ENCODE measurements at places on chromosomes 11 and 22.

DNA sequence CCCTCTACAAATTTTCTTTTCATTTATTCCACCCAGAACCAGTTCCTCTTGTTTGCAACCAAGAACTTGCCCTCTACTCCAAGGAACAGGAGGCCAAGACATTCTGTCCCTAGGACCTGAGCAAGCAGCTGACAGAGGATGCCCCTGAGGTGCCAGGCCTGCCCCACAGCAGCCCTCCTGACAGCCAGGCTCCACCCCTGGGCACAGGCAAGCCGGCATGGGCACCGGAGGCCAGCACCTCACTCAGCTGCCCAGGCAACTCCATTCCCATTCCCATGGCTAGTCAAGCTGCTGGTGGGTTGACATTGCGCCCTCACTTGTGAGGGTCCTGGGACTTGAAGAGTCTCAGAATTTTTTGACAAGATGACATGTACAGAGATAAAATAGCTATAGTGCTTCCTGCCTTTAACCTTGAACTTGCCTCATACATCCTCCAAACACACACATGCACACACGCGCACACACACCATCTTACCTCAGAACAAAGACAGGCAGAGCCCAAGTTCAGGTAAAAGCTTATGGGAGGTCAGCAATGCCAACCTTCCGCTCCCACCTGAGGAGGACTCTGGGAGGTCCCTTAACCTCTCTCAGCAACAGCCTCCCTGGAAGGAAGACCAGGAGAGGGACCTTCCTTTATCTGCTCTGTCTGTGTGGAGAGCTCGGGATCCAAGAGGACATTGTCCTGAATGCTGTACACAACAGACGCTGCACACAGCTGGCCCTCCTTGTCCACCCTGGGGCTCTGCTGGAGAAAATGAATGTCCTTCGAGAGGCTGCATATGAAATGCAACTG is 620.9 kb upstream of the CADM1 start:
- DNase-seq: no peak

DNA sequence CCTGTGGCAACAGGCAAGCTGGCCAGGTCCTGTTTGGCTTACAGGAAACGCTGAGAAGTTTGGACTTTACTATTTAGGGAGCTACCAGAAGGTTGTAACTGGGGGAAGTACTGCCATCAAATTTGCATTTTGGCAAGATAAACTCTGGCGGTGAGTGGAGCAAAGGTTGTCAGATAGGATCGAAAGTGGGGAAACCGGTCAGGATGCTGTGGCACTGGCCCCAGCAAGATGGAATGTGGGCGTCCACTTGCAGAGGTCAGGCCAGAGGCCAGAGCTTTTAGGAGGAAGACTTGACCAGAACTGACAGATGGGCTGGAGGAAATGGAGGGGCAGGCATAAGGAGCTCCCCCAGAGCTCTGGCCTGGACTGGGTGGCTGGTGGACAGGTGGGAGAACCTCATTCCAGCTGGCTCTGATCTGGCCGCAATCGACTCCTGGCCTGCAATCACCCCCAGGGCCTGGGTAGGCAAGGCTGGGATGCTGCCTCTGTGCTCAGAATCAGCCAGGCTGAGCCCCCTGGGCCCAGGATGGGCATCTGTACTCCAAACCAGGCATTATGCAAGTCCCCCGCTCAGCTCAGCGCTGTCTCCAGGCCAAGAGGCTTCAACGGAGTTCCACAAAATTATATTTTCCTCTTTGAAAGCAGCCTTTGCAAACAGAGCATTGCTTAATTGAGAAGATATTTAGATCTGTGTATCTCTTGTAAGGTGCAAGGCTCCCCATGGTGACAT is 178.3 kb upstream of the NECTIN1 start:
- DNase-seq: no peak

GRCh38 chr11:47668665-47669064 is 26.3 kb upstream of the MTCH2 start:
- DNase-seq: no peak

DNA sequence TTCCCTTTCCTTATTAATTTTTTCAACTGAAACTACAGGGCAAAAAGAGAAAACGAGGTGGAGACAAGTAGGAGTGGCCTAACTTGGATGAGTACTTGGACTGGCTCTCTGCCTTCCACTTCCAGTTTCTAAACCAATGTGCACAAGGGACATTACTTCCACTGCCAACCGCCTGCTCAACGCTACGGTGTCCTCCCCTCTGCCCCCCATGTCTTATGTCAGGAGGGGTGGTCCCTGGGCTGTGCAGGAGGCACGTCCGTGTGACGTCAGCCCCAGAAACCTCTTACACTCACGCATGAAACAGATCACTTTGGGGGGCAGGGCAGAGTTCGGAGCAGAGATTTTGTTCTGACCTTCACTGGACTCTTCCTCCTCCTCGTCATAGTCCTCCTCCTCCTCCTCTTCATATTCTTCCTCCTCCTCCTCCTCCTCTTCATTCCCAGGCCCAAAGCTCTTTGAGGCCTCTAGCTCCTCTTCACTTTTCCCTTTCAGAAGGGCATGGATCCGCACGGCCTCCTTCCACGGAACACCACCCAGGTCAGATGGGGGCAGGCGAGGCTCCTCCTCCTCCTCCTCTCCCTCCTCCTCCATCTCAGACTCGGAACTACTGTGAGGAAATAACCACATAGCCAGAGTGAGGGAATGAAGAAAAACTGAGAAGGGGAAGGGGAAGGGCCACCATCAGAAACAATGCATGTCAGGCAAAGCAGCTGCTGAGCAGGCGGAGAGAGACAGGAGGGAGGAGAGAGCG is 57.4 kb upstream of the BID start:
- no peak for DNase-seq

DNA sequence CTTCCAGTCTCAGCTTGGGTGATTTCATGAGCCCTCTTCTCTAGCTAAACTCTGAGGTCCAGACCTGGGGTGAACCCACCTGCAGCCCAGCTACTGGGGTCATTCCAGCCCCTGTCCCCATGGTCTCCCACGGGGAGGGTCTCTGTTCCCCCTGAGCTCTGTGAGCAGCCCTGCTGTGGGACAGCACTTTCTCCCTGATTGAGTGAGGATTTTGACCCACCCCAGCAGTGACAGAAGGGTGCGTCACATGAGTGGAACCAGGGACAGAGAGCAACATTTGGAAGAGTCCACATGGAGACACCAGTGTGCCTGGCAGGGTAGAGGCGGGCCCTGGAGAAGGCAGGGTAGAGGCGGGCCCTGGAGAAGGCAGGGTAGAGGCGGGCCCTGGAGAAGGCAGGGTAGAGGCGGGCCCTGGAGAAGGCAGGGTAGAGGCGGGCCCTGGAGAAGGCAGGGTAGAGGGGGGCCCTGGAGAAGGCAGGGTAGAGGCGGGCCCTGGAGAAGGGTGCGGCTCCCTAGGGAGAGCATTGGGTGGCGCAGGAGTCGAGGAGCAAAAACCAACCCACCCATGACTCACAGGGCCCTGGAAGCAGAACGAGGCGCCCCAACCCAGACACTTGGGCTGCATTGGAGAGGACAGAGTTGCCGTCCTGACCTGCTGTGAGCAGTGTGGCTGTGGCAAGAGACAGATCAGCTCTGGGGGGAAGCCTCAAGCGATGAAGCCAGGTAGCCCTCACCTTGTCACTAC is 227.7 kb upstream of the B3GAT1 start:
- no peak for DNase-seq

DNA sequence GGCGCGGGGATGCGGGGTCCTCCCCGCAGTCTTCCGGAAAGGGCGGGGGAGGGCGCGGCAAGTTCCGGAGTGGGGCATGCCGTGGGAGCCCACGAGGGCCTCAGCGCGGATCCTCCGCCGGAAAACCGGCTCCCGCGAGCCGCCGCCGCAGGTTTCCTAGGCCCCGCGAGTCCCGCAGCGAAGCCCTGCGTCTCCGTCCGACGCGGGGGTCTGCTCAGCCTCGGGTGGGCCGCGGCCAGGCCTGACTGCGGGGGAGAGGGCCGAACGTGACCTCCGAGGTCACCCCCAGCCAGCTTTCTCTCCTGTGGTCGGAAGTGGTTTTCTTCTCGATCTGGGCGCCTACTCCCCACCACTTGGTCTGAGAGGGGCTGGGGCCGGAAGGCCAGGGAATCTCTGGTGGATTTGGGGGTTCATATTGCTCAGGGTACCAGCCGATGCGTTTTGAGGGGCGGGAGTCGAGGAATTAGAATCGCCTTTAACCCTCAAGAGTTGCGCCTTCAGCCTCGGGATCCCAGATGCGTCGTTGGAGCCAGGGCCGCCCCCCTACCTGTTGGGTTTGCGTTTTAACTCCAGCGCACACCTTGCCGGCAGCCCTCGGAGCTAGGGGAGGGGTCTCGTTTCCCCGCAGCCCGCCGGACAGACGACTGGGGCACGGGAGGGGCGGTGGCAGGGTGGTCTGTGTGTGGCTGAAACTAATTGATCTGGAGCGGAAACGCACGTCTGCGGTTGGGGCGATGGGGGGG is 3.6 kb upstream of the CCND1 start:
- DNase-seq: no peak

DNA sequence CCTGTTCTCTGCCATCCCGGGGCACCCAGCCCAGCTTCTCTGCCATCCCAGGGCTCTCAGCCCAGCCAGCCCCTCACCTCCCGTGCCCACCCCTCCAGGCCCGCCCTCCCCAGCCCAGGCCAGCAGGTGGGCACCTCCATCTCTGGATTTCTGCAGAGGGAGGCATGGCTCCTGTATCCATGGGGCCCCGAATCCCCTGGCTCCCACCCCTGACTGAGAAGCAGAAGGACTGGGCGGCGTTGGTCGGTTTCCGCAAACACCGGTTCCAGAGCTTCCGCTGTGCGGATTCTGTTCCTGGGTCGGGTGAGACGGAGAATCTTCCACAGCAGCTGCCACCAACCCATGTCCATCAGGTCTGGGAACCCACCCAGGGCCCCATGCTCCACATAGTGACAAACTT is 240.3 kb downstream of the BRD1 start:
- DNase-seq: no peak

DNA sequence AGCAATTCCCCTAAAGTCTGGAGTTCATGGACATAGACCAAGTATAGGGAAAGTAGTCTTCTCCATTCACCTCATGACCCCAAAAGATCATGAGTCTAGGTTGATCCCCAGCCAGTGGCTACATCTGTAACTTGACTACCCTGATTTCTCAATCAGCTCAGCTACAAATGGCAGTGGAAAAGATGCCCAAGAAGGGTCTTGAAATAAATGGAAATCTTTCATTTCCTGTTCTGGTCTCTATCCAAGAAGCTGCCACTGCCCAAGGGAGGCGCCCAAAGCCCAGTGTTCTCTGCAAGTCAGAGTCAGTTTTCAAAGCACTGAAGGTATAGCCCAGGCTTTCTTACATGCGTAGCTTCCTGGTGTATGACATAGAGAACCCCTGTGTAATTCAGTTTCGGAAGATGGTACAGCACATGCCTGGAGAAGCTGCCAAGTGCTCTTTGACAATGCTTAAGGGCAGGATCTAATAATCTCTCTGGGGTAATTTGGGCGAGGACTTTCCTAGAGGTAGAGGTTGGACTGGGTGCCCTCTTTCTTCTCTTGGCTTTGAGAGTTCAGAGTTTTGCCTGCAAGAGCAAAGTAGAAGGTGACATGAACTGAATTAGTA is 101.1 kb downstream of the ADAMTS15 start:
- no peak for DNase-seq

DNA sequence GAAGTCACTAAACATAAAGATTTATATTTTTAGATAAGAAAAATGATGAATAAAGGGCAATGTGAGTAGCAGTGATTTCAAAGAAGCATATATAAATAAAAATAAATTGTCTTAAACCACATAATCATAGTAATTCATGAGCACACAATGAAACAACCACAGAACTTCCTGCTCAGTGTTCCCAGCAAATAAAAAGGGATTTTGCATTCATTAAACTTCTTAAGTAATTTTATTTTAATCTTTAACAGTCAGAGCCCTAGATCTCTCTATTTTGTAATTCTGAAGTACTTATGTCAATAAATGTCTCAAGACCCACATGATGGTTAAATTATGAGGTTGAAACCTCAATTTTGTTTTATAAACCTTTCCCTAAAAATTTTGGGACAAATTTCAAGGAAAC is 14.5 kb upstream of the MMP20 start:
- no peak for DNase-seq

DNA sequence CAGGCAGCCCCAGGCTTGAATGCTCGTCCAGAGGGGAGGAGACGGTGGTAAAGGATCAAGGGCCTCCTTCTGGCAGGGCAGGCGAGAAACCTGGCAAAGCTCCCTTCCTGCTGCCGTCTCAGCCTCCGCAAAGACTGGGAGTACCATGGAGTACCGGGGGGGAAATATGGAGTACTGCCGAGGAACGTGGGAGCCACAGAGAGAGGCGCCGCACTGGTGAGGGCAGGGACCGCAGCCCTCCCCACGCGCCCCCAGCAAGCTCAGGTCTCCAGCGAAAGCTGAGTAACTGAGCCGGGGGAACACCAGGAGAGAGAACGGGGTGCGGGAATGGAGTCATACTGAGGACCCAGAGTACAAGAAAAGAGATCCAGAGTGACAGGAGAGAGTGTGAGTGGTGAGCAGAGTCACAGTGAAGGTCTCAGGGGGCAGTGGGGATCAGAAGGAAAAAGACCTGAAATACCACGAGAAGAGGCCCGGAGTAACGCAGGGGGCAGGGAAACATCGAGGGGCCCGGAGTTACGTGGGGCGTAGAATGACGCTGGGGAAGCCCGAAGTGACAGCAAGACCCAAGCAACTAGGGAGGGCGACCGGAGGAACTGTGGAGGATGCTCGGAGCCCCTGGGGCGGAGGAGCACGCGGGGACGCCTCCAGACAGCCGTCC is 740 bp downstream of the EML3 start:
- peak; percentile 38 for DNase-seq

GRCh38 chr11:125514336-125515101 is 18.5 kb upstream of the FEZ1 start:
- DNase-seq: no peak

DNA sequence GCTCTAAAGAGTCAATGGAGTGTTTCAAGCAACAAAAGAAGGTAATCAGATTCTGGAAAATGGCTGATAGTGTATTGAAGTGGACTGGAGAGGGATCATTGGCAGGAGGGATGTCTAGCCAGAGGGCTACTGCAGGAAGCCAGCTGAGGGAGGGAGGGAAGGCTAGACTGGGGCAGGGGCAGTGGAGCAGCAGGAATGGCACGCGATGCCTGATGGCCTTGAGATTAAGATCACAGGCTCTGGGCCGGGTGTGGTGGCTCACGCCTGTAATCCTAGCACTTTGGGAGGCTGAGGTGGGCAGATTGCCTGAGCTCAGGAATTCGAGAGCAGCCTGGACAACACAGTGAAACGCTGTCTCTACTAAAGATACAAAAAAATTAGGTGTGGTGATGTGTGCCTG is 47.5 kb upstream of the PRDM11 start:
- no peak for DNase-seq

- DNase-seq: no peak
These were observed 56.0 kb upstream of the OR5AK2 start for GRCh38 chr11:56932572-56933220.

GRCh38 chr22:32788904-32789624 is 12.4 kb upstream of the TIMP3 start:
- no peak for DNase-seq
